ENCODE measurements at places on chromosomes 16 and 17. TPM values are rescaled to one million over a fixed set of nuclear protein-coding genes. Genes with fewer than 3 reads are reported as not detected.

PPP1R1B gene
- 6.1 TPM for total RNA-seq

DNA sequence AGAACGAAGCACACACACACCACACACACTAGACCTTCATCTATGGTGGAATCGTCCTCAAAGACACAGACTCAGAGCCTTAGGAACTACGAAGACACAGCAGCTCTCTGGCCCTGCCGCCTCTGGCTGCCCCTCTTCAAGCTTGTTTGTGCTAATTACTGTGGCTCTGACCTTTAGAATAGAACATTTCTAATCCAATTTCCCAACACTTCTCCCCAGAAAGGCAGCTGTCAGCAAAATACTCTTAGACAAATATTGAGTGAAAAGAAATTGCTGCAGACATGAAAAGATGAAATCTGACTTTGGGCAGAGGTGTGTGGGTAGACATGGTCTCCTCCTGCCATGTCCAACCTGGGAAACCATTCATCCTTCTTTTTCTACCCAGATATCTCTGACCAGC lies 152.0 kb upstream of the DNAH9 start:
- no peak for DNase-seq

- no peak for DNase-seq
Measured at GRCh38 chr16:75229172-75230031, 10.6 kb downstream of the CTRB1 start.

SLC25A11 gene
- 37.2 TPM for total RNA-seq

- DNase-seq: no peak
Measured at GRCh38 chr17:67526700-67527099, 149.6 kb downstream of the PITPNC1 start.

CDK5R1 gene
- total RNA-seq: 88.1 TPM

DNA sequence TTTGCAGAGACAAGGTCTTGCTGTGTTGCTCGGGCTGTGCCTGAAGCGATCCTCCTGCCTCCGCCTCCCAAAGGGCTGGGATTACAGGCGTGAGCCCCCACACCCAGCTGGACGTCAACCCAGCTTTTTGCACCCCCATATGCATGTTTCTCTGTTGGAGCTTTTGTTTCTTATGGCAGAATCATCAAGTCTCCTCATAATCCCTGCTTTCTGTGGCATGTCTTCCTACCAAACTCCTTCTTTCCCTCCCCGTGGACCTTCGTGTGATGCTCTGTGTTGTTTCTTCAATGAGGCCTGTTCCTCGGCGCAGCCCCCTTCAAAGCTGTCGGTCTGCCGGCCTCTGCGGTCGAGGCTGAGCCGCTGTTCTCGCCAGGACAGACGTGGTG lies 71.6 kb downstream of the METRNL start:
- no peak for DNase-seq

GRCh38 chr17:67594115-67594880 lies 123.4 kb upstream of the NOL11 start:
- DNase-seq: no peak

DNA sequence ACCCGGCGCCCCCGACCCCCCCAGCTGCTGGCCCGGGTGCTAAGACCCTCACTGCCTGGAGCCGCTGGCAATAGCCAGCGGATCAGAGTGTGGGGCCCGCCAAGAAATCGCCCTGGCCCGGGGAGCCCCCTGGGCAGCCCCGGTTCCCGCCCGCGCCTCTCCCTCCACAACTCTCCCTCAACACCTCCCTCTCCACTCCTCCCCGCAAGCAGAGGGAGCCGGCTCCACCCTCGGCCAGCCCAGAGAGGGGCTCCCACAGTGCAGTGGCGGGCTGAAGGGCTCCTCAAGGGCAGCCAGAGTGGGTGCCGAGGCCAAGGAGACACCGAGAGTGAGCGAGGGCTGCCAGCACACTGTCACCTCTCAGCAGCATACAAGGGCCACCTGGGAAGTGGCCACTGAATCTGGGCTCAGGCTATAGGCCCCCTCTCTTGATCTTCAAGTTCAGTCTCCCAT lies 385.5 kb downstream of the SEC14L1 start:
- DNase-seq: no peak

FOXL1 gene
- 0.36 TPM for total RNA-seq

- DNase-seq: no peak
Measured at GRCh38 chr17:61058066-61058465, 341.6 kb upstream of the TBX2 start.

DNA sequence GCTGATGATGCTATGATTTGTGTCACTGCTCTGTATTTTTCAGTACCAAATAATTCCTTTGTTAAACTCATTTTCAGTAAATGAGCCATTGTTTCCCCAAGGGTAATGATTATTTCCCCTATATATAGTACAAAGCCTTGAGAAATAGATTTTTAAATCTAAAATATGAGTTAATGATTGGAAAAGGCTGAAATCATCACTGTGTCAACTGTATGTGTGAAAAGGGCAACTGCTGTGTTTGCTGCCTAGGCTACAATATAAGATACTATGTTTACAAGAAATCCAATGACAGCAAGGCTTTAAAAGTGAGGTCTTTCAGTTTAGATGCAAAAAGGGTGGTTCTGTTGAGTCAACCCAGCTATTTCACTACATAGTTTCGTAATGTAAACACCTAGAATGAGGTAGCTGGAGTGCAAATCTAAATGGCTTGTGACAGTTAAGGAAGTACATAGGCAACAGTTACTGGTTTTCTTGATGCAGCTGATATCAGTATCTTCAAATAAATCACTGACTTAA lies 15.3 kb downstream of the NLK start:
- DNase-seq: no peak

GRCh38 chr17:81057079-81057730 lies 22.3 kb downstream of the BAIAP2 start:
- no peak for DNase-seq

DNA sequence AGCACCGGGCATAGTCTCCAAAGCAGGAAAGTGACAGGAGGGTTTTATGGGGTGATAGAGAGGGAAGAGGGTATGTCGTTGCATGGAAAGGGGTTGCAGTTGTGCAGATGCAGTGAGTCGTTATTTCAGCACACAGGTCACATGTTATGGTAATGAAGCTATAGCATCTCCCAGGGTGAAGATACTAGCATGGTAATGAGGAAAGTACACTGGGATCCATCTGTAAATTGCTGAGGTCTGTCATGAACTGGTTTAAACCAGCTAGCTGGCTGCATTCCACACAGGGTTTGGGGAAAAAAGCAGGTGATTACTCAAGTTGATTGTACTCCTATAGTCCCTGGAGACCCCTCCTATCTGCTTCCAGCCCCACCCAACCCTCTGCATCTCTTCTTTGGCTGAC lies 11.7 kb downstream of the COX11 start:
- no peak for DNase-seq

DNA sequence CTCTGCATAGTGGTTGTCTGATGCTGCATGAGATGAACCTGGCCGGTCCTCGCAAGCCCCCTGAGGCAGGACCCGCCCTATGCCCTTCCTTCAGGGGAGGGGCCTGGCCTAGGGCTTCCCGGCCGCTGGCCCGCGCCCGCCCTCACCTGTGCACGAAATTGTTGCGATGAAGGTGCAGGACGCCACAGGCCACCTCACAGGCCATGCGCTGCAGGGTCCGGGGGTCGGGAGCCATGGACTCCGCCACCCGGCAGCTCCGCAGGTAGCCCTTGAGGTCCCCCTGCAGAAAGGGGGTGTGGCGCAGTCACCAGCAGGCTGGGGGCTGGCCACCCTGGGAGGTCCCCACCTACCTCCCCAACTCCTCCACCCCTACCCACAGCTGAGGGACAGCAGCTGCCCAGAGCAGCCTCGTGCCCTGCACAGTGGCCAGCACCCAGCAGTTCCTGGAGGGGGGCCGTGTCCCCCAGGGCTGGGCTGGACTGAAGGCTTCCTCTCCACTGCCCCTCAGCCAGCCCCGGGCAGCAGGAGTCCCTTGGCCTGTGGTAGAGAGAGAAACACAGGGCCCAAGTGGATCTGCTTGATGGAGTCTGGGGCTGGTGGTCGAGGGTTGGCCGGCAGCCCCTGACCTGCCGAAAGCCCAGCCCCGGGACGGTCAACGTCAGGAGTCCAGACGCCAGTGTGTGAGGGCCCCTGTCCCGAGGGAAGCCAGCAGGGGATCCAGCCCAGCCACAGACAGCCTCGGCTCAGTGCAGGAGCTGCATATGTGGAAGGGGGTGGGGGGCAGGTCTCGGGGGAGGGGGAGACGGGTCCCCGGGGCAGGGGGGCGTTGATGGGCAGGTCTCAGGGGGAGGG lies 38.8 kb upstream of the PVALEF start:
- DNase-seq: no peak

B3GNT9 gene
- total RNA-seq: 1.7 TPM

BOLA2B gene
- 7.3 TPM for total RNA-seq

RAC3 gene
- total RNA-seq: 37.7 TPM

DNA sequence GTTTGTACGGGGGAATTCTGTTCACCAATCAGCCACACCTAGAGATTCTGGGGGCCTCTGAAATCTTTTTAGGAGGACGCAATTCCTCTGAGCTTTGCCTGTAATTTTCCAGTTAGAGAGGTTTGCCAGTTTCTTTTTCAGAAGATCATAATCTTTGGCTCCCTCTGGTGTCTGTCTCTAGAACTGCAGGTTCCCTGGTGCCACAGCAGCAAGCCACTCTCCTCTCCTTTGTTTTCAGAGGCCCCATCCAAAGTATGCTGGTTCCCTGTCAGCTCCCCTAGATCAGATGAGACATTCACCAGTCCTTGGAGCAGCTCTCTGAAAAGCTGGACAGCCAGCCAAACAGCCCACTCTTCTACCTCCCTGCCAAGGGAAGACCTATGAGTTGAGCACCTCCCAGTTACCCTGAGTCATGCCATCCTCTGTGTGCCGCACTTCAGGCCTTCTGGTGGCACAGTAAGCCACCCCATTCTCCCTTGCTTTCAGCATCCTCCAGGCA lies 36.1 kb downstream of the RNF112 start:
- DNase-seq: peak; percentile 89

- DNase-seq: no peak
Measured at GRCh38 chr17:17387017-17387497, 83.9 kb downstream of the NT5M start.

Data from cerebellum (tissue), 4 donors.